ENCODE measurements at places on chromosomes 6 and 20. TPM values are rescaled to one million over a fixed set of nuclear protein-coding genes. Genes with fewer than 3 reads are reported as not detected.

Gene LAMA2
- total RNA-seq = not detected

Gene DAAM2
- under 0.01 TPM for total RNA-seq

Gene FNDC11
- total RNA-seq = 1.4 TPM

Gene ABHD16B
- total RNA-seq = not detected

Gene ANGPT4
- not detected for total RNA-seq

Gene PRKN
- 0.18 TPM for total RNA-seq

Gene TBXT
- total RNA-seq = 2.2 TPM

Gene SLC22A23
- total RNA-seq = 0.20 TPM

Gene CDH22
- not detected for total RNA-seq

Gene ANKRD60
- not detected for total RNA-seq

Gene RAD21L1
- not detected for total RNA-seq

Gene CFB
- not detected for total RNA-seq

Gene FAXC
- total RNA-seq = 0.71 TPM
